ENCODE measurements at places on chromosomes 7 and 10.
A peak's percentile ranks its signal among the peaks of the same experiment; 100 is the strongest.

- no peak for DNase-seq
Observed at GRCh38 chr7:96667026-96667425, 42.6 kb downstream of the SEM1 start.

GRCh38 chr10:119135513-119135881 lies 30.0 kb downstream of the SFXN4 start:
- DNase-seq = no peak

- no peak for DNase-seq
Observed at GRCh38 chr10:62496925-62497324, 122.8 kb downstream of the ZNF365 start.

GRCh38 chr7:79593866-79594301 lies 140.4 kb upstream of the MAGI2 start:
- no peak for DNase-seq

GRCh38 chr10:20256969-20257368 lies 440.7 kb downstream of the PLXDC2 start:
- no peak for DNase-seq

- peak; percentile 24 for DNase-seq
Observed at GRCh38 chr7:36659172-36659516, 65.2 kb downstream of the AOAH start.

DNA sequence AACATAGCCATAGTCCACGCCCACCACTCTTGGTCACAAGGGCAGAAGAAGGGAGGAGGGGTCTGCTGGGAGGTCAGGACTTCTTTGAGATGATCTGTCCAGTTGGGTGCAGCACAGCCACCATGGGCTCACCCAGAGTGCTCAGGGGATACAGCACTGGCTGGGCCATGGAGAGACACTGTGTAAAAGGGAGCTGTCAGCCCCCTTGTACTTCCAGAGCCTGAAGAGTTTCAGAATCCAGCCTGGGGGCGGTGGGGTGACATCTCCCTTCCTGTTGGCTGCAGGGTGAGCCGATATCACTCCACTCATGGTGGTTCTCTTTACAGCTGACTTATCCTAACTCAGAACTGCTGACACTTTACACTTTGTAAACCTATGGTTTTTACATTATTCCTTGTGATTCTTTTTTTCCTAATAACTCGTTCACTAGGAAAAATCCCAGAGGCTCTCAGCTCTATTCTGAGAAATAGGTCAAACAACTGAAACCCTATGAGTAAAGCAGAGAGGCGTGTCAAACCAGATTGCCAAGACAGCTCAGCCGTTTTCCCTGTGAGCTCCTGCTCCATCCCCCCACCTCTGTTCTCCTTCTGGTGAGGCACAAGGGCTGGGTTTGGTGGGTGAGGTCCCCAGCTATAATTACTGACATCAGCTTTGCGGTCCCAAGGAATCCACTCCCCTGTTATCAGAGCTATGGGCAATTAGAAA lies 3.2 kb upstream of the MRPS24 start:
- peak; percentile 78 for DNase-seq

GRCh38 chr10:82660986-82661385 lies 786.0 kb downstream of the NRG3 start:
- DNase-seq = no peak

GRCh38 chr10:6135039-6135438 lies 46.2 kb downstream of the RBM17 start:
- no peak for DNase-seq

DNA sequence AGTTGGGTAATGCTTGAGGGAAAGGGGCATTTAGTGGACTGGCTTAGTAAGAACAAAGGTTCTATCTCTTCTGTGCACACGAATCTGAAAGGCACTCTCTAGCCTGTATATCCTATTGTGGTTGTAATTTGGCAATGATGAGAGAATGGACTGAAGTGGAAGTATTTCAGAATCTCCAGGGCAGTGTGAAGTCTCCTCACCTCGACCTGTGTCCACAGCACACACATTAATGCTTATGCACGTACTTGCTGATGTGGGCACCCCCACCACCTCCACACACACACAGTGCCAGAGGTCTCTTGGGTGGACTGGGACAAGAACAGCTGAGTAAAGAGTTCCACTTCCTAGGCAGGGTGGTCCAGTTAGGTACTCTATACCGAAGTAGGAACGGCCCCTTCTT lies 6.9 kb downstream of the SMC3 start:
- DNase-seq = no peak

DNA sequence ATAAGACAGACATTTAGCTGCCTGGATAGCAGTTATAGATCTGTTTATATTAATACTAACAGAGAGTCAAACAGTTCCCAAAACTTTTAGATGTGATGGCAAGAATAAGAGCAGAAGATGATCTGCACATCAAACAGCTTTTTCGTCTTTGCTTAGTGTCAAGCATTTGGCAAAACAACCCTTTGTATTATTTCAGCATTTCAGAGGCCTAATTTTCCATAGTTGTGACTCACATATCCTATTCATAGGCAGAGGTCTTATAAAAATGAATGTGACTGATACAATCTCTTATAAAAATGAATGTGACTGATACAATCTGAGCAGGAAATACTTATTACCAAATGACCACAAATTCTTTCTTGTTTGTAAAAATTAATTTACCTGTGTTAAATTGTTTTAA lies 71.2 kb downstream of the LRRTM3 start:
- DNase-seq = no peak

GRCh38 chr10:127215866-127216265 lies 19.5 kb upstream of the INSYN2A start:
- no peak for DNase-seq

DNA sequence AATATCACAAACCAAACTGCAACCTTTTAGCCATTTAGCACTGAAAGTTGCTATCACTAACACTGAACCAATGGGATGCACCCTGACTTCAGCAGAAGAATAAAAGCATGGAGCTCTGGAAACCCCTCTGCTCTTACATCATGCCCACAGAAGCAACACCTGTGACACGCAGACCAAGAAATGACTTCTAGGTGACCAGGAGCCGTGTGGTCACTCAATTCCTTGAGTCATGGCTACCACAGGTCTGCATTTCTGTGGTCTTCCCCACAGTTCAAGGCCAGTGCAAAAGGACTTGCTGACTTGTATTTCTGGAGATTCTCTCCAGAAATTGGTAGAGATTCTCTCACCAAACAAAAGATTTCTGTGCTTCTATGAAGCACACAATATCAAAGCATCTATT lies 38.3 kb downstream of the NRCAM start:
- no peak for DNase-seq

- no peak for DNase-seq
Observed at GRCh38 chr7:100688326-100688860, 5.7 kb downstream of the GIGYF1 start.

DNA sequence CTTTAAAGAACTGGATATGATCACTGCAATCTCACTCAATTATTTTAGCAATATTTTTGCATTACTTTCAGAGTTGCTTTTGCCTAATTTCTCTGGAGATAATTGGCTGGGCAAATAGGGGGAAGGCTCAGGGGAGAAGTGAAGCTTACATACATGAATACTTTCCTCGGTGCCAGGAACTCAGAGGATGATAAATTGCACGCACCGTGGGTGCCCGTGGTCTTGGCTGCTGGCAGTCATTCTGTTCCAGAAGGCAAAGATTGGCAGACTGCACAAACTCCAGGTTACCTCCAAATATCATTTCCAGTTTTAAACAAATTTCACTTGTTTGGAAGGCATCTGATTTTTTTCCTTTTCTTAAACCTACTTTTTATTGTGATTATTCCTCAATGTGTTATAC lies 197.8 kb upstream of the TMEM72 start:
- DNase-seq = no peak

GRCh38 chr10:61993711-61994401 lies 92.4 kb downstream of the ARID5B start:
- DNase-seq = no peak

DNA sequence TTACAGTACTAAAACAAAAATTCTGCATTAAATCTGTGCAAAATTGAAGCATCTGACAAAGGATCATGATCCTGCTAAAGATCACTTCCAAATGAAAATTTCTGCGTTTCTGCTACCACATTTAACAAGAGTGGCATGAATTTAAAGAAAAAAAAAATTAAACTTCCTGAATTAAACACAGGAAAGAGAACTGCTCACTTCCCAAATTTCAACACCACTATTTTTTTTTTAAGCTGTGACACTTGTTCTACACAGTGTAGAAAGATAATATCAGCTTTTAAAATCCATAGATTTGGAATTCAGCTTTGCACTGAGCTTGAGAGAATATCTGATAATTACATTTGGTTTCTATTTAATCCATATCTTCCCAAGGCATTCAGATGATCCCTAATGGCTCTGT lies 73.6 kb downstream of the EPC1 start:
- no peak for DNase-seq

DNA sequence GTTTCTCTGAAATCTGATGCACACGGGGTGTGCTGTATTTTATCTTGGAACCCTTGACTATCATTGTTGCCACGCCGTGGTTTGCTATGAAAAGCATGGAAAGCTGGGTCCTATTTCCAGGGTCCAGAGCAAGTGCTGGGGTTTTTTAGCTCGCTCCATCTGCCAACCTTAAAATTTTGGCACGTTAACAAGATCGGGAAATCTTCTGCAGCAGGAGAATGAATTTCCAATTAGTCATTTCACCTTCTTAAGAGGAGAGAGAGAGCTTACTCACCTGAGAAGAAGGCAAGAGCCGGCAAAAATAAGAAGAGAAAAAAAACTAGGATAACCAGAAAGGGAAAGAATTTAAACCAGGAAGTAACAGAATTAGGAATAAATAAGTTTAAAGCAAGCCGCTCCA lies 223.6 kb upstream of the CELF2 start:
- no peak for DNase-seq

DNA sequence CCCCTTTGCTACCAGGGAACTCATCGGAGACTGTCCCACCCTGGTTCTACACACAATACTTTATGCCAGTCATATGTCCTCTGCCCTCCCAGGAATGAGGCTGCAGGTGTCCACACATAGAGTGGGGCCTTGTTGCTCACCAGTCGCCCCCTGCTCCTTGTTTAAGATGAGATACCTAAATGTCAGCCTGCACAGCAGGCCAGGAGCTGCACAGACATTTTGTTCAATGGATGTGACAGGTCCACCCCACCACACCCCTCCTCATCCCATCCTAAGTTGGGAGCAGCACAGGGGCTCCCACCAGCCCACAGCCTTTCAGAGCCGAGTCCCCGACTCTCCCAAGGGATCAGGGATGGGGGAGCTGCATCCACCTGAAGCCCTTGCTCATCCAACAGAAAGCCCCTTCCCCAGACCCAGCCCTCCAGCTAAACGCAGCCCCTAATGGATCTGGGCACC lies 6.2 kb upstream of the GRID1 start:
- no peak for DNase-seq

- no peak for DNase-seq
Observed at GRCh38 chr7:42902331-42902730, 9.5 kb downstream of the C7orf25 start.

- no peak for DNase-seq
Observed at GRCh38 chr10:88012641-88013040, 149.2 kb downstream of the PTEN start.

DNA sequence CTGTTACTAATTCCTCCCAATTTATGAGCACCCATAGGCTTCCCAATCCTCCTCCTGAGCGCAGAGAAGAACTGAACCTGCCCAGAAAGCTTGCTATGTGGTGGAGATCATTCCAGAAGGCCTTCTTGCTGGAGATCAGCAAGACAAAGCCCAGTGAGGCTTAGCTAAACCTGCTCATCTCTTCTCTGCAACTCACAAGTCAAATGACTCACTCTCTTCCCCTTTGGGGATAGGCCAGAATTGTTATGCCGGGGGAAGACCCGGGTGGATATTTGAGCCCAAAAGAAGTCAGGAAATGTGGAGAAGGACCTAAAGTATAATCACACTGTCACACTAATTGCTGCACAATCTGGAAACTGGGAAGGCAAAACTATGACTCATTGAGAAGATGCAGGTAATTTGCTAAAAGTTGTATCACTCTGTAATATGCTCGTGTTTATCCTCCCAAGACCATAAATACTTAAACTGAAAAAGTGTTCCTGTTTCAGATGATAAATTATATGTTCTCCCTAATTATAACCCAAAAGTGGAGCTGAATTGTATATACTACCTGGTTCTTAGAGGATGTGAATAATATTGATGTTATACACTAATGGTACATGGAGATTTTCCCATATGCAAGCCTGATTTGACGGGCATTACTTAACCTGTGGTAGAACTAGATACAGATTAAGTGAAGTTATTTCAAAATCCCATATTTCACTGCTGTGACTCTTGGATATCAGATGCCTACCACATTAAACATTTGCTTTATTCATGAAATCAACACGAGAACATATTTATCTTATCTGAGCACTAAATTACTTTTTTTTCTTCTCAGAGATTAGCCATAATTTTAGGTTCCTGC lies 6.4 kb downstream of the NEBL start:
- DNase-seq = no peak

DNA sequence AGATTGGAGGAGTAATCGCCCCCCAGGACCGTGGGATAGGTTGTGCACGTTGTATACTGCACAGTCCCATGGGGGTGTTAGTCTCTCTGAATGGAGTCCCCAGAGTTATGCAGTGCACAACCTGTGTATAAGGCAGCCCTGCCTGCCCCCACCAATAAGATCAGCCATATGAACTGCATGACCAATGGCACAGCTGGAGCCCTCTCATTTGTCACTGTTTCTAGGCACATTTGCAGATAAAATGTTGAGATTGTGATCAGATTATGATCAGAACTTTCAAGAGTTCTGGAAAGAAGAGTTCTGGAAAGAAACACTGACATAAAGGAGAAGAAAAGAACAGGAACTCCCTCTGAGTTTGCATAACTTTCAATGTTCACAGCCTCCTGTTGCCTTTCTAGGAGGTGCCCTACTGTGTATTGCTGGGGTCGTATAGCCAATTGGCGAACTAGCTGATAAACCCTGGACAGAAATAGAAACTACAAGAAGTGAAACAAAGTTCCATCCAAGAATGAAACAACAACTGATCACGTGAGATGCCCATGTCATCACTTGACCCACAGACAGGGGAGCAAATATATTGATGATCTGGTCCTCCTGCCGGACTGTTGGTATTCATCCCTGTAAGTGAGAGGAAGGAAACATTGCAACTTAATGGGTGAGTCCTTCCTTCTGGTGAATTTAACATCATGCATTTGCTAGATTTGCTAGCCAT lies 49.6 kb upstream of the TOMM7 start:
- DNase-seq = no peak

DNA sequence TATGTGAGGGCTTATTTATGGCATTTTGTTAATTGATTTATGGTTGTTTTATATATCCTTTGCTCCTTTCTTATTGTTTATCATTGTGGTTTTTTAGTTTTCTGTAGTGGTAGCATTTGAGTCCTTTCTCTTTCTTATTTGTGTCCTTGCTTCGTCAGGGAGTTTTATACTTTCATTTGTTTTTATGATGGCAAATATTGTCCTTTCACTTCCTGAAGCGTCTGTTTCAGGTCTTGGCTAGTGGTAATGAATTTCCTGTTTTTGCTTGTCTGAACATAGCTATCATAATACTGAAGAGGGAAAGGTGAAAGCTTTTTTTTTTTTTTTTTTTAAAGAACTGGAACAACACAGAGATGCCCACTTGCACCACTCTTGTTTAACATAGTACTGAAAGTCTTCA lies 228.2 kb downstream of the ATRNL1 start:
- DNase-seq = no peak

GRCh38 chr7:132933072-132933458 lies 148.8 kb downstream of the CHCHD3 start:
- peak; percentile 7 for DNase-seq
